ENCODE measurements at places on chromosomes 12 and 14. TPM values are rescaled to one million over a fixed set of nuclear protein-coding genes. Genes with fewer than 3 reads are reported as not detected.

PLEKHH1 gene
- total RNA-seq: 0.62 TPM

PTPN21 gene
- 11.0 TPM for total RNA-seq

DCN gene
- total RNA-seq: 87.0 TPM

NPFF gene
- not detected for total RNA-seq

ADSS1 gene
- total RNA-seq: 2.6 TPM

C12orf50 gene
- not detected for total RNA-seq

EVL gene
- total RNA-seq: 14.5 TPM

RAB15 gene
- total RNA-seq: 2.7 TPM

MYL2 gene
- not detected for total RNA-seq

MYF5 gene
- not detected for total RNA-seq

SYT1 gene
- total RNA-seq: 2.3 TPM

HOXC10 gene
- total RNA-seq: not detected

PELI2 gene
- total RNA-seq: 7.9 TPM

NINJ2 gene
- total RNA-seq: 0.77 TPM

SIX6 gene
- total RNA-seq: not detected

SOAT2 gene
- not detected for total RNA-seq

PPP1R1A gene
- not detected for total RNA-seq

COCH gene
- total RNA-seq: 1.00 TPM

KRT75 gene
- not detected for total RNA-seq

ERH gene
- total RNA-seq: 150 TPM

ACVRL1 gene
- total RNA-seq: 12.5 TPM

PIGH gene
- total RNA-seq: 9.2 TPM

RNFT2 gene
- 5.4 TPM for total RNA-seq

NR1H4 gene
- not detected for total RNA-seq

HOMEZ gene
- 6.5 TPM for total RNA-seq

SDS gene
- not detected for total RNA-seq

CMAS gene
- 29.1 TPM for total RNA-seq

GNB3 gene
- total RNA-seq: 3.7 TPM

RAD9B gene
- total RNA-seq: 0.55 TPM

WSCD2 gene
- total RNA-seq: not detected

REP15 gene
- total RNA-seq: 2.3 TPM

RD3L gene
- total RNA-seq: not detected

All from uterine smooth muscle cell (primary cell).